ENCODE measurements at places on chromosomes 5 and 9.

GRCh38 chr9:27041746-27042145 is 36.3 kb upstream of the LRRC19 start:
- no peak for DNase-seq

DNA sequence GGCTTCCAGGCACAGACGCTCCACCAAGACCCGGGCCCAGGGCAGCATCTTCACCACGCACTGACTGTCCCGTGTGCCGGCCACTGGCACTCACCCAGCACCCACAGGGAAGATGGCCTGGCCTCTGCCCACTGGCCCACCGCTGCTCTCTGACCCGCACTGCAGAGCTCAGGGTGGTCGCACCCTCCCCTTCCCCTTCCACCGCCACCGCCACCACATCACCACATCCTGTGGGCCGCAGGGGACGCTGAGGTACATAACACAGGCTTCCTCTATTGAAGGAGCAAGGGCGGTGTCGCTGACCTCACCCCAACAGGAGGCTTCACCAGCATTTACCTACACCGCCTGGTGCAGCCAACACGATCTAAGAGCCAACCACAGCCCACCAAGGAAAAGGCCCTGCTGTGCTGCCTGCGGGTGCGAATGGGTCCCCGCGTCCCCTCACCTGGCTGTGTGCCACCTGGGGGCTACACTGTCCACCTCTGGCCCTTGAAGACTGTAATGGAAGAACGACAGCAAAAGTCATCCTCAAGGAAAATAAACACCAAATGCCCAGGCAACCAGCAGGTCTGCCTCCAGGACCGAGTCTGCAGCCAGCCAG is 101.8 kb downstream of the CAMSAP1 start:
- no peak for DNase-seq

GRCh38 chr5:16418471-16418922 is 47.1 kb downstream of the ZNF622 start:
- no peak for DNase-seq

DNA sequence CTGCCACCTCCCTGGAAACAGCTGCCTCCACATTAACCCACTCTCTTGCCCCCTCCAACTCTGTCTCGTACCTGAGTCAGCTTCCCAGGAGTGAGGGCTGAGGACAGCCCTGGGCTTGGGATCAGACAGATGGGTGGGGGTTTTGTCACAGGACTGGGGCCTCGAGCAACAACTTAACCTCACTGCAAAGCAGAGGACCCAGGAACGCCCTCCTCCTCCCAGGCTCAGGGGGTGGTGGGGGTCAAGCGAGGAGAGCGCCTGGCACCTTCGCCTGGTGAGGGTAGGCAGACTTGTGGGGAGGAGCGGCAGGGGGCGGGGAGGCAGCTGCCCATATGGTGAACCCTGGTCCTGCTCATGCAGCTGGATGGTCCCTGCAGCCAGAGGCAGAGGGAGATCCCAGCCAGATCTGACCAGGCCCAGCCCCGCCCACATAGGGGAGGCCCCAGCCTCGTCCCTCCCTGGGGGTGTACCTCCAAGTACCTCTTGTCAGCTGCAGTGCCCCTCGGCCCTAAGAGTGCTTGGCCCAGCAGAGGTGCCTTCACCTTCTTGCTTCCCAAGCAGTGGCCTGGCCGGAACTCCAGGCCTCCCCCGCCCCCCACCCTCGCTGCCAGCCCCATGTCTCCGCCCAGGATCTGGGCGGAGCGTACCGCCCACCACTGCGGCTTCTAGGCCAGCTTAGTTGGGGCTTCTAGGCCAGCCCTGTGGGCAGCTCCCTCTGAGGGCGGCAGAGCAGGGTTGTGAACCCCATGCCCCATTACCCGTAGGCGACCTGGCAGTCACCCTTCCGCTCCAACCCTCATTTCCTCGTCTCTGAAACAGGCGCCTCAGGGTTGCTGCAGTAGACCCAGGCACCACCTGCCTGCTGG is at the start of gene SARDH:
Gene SARDH, minus strand, starts transcription at position 579 of the 866 bp plus-strand sequence. CDS start 4,179 bp downstream, outside the sequence.
- peak; percentile 32 for DNase-seq

GRCh38 chr5:168432903-168433302 is 53.4 kb upstream of the RARS1 start:
- no peak for DNase-seq

DNA sequence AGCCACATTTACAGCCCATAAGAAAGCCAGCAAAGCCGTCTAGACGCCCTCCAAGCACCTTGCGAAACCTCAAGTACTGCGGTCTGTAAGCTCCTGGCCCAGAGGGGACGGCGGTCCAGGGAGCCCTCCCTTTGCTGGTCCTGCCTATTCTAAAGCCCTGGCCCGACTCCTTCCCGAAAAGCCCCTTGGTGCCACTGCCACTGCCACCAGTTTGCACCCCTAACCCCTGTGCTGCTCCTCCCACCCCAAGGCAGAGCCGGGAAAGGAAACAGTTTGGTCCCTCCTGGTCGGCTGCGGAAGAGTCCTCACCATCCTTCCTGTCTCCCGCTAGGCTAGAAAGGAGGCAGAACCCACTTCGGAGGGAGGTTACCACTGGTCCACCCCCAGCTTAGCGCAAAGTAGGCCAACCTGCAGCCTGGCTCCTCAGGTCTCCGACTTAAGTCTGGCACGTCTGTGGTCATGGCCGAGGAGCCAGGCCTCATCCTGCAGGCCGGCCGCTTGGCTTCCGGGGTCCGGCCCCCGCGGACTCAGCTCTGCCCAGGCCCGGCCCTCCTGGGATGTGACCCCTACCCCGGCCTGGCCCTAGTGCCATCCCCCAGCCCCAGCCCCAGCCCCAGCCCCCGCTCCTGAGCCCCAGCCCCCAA is 916 bp downstream of the TOR1A start:
- peak; percentile 54 for DNase-seq

DNA sequence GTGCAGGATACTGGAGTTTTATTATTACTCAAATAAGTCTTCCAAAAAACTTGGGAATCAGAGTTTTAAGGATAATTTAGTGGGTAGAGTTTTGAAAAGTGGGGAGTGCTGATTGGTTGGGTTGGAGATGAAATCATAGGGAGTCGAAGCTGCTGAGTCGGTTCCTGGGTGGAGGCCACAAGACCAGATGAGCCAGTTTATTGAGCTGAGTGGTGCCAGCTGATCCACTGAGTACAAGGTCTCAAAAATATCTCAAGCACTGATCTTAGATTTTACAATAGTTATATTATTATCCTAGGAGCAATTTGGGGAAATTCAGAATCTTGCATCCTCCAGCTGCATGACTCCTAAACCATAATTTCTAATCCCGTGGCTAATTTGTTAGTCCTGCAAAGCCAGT is 804.9 kb upstream of the SEMA6A start:
- DNase-seq, result no peak

DNA sequence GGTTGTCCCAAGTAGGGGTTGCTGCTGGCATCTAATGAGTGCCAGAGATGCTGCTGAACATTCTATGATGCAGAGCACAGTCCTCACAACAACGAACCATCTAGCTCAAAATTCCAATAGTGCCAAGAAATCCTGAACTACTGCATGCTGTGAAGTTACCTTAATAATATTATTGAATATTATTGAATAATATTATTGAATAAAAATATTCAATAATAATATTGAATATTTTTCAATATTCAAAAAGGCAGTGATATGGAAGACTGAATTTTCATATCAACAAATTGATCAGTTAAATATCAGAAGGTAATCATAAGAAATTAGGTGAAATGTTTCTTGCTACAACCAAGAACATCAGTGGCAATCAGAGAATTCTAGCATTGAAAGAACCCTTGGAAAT is 2.8 kb downstream of the HTR4 start:
- no peak for DNase-seq

DNA sequence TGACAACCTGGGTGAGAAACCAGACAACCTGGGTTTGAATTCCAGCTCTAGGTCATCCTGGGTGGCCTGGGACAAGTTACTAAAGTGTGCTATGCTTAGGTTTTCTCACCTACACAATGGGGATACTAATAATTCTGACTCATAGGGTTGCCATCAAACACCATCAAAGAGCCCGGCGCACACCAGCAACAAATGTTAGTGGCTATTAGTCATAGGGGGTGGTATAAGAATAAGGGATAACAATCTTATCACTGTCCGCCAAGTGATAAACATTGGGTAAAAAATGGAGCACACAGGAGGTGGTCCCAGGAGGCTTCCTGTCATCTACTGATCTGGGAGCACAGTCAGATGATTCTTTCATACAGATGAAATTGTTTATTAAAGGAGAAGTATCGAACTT is 61.4 kb upstream of the AFAP1L1 start:
- DNase-seq, result no peak

DNA sequence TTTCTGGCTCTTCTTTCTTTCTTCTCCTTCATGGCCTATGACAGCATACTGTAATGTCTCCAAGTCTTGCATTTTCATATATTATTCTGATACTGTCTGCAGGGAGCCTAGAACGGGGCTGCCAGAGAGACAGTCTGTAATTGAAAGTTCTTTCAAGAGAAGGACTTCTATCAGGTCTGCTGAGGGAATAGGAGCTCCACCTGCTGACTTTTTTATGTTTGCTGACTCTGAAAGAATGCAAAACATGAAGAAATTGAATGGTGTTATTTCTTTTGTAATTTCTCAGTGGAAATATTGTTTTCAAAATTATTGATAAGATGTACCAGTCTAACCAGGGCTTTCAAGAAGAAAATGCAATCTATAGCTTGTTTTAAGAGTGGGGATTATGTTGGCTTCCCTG is 121.9 kb upstream of the RFX3 start:
- DNase-seq, result no peak

DNA sequence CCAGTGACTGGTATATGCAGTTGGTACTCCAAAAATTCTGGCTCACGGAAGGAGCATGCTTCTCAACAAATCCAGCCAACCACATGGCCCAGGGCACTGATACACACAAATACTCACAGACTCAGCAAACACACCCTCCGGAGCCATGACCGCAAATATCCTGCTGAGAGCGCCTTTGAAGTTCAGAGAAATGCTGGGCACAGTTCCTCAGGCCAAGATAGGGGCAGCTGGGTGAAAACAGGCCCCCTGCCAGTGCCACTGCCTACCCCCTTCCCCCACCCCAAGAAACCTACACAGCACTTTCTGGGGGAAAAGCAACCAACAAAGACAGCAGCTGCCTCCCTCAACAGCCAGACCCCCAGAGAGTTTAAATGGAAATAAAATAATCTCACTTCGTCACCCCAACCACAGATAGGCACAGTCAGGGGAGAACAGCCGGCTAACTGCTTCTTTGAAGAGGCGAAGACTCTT is 120.0 kb downstream of the C5orf15 start:
- DNase-seq, result peak; percentile 27

DNA sequence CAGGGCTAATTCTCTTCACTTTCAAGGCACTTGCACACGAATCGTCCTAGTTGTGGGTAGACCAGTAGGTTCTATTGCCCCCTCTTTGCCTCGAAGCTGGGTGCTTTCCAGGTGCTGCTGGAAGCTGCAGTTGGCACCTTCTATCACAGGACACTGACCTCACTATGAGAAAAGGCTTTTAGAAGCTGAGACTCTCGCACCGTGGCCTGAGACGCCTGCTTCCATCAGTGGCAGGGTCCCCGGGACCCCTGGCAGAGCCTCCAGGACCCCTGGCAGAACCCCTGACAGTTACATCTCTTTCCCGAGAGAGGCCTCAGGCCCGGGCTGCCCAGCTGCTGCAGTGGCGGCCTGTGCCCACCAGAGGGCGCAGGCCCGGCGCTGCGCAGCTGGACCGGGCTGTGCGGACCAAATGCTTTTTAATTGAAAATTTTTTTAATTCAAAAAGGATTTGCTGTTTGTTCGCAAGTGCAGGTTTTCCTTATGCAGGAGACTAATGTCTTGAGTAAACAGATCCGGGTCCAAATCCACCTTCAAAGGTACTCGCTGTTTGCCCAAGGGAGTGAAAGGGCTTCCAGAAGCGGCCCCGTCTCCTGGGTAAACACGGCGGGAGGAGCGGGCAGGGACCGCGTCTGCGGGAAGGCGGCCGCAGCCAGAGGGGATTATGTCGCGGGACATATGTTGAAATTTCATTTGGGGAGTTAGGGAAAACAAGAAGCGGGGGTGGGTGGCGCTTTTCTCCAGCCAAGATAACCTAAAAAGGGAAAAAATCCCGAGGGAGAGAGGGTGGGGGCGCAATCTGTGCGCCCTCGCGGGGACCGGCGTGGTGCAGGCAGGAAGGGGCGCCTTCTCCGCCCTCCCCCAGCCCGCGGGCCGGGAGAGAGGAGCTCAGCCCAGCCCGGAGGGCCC is 114.5 kb upstream of the LMX1B start:
- DNase-seq, result peak; percentile 38
